Type B pancreatic cell (in vitro differentiated cells): ENCODE measurements at places on chromosomes 12 and 14.
A peak's percentile ranks its signal among the peaks of the same experiment; 100 is the strongest.

- no peak for DNase-seq
Measured at GRCh38 chr12:52318241-52318990, 2.8 kb downstream of the KRT83 start.

GRCh38 chr12:31859232-31859977, 99.8 kb upstream of the RESF1 start:
- no peak for DNase-seq

DNA sequence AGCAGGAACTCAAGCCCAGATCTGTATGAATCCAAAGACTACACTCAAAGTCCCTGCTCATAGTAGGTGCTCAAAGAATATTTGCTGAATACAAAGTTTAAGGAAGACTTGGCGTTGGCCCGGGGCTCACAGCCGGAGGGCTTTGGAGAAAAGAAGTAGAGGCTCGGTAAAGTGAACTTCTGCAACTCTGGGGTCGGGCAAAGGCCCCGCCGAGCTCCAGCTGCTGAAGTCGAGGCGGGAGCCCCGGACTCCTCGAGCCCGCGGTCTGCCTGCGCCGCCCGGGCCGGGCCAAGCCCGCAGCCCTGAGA, 335 bp downstream of the GCN1 start:
- no peak for DNase-seq

DNA sequence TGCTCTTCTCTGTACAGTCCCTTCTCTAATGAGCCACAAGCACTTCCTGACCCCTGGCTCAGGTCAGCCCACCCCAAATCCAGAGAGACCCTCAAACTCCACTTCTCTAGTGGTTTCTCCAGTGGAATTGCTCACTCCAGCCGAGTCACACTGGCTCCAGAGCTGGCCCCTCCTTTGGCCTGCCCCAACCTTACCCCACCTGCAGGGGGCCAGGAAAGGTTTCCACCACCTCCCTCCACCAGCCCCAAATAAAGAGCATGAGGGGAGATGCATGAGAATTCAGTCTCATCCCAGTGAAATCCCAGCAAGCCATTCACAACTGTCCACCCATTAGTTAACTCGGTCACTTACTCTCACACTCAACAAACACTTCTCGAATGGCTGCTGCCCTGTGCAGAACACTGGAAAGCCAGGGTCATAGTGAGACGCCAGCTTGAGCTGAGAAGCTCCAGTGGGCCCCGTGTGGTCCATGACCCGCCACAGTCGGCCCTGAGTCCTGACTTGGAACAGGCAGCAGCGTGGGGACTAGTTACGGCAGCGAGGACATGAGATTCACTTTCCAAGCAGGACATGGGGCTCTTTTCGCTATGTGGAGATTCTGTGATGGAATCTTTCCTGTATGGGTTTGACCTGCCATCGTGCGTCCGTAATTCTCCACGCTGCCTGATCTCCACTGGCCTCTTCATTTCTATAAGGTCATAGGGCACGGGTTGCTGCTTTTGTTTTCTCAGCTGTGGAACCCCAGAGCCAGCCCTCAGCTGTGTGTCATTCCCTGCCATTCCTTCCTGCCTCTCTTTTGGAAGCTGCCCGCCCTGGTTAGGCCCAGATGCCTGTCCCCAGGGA, 44.2 kb downstream of the SLC6A12 start:
- DNase-seq = no peak

DNA sequence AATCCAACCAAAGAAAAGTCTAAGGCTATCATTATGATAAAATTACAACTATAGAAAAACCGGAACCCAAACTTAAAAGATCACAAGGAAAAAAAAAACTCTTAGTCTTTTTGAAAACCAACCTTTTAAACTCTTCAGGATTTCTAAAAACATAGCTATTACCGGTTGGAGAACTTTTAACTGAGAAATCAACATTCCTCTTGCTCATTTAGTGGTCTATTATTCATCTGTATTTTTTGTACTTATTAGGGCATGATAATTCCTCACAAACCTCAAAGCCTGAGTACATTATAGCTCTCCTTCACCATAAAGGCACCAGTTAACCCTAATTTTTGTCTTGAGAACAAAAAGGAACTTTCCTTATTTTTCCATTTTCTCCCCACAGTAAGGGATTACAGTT, 10.4 kb downstream of the LUM start:
- DNase-seq = no peak

DNA sequence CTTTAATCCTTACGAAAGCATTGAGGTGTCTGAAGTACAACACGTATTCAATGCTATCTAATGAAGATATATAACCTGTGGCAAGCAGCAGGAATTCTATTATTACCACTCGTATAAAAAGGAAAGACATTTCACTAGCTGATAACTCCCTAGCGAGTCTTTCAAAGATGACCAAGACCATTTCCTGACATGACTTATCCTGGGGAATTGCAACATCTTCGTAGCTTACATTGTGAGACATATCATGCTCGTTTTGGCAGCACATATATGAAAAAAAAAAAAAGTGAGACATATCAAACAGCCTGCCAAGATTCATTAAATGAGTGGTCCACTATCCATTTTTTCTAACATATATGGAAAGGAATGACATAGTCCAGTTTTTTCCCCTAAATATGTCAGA, 337.0 kb downstream of the FSCB start:
- no peak for DNase-seq

- DNase-seq = no peak
Measured at GRCh38 chr14:74929242-74929641, 6.2 kb upstream of the RPS6KL1 start.

DNA sequence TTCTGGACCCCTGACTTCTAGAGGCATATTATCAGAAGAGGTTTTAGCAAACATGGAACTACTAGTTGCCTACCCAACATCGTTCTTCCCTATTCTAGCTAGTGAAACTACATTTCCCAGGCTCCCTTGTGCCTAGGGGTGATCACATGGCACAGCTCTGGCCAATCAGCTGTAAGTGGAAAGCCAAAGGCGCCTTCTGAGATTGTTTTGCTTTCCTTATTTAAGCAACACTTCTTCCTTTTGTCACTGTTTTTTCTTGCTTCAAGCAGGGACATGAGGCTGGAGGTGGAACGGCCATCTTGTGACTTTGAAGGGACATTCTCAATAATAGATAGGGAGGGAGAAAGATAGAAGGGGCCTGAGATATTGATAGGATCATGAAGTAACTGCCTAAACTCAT, 136.7 kb downstream of the ZNF664 start:
- no peak for DNase-seq

- no peak for DNase-seq
Measured at GRCh38 chr12:6165395-6165794, 34.8 kb upstream of the CD9 start.

DNA sequence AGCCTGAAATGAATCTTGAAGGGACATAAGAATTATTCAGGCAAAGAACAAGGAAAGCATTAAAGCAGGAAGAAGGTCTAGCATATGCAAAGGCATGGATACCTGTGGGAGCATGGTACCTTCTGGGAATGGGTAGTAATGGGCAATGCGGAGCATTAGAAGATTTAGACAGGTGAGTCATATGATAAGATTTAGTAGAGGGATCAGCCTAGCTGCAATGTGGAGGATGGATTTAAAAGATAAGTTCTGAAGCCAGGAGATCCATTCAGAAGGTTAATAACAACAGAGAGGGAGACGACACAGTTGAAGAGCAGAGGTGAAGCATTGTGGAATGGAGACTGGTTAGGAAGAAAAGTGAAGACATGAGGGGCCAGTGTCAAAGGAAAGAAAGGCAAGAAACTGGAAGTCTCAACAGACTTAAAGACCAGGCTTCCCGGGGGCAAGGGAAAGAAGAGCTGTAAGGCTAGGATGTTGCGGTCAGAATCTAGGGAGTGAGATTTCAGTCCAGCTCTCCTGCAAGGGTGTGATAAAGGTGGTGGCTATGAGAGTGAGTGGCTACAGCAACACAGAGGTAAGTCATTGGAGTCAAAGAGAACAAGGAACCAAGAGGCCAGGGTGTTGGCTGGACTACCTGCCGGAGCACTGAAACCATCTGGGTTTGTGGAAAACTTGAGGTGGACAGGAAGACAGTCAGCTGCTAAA, 5.6 kb upstream of the STAT6 start:
- no peak for DNase-seq

GRCh38 chr14:100728962-100729361, 2.3 kb downstream of the DLK1 start:
- DNase-seq = no peak

DNA sequence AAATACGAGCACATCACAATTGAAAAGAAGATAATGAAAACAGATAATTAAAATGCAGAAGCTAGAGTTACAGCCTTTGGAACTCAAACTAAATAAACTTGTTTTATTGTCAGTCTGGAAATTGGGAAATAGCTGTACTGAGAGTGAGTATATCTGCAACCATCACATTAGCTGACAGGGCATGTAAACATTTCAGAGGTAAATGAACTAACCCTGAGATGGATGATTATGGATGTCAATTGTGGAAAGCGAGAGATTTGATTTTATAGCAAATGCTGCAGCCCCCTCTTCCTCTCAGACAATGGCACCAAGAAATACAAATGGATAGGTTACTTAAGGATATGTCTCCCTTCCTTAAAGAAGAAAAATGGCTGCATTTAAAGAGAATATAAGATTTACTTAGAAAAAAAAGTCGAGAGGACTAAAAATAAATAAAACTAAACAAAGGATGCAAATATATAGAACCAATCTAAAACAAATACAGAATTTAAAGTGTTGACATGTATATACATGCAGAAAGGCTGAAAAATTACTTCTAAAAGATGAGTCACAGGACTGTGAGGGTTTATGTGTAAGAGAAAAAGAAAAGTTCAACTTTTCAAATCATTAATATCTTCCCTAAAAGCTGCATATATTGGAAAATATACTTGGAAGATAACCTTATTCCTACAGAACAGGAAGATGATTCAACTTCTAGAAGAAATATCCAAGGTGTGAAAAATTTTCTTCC, 120.3 kb upstream of the FLRT2 start:
- DNase-seq = no peak

- peak; percentile 86 for DNase-seq
Measured at GRCh38 chr12:15910864-15911721, at the start of gene DERA. Gene DERA (plus strand): TSS chr12:15911332. CDS start chr12:15911384, 52 bp downstream.

GRCh38 chr12:24803430-24804245, 145.3 kb downstream of the BCAT1 start:
- no peak for DNase-seq

DNA sequence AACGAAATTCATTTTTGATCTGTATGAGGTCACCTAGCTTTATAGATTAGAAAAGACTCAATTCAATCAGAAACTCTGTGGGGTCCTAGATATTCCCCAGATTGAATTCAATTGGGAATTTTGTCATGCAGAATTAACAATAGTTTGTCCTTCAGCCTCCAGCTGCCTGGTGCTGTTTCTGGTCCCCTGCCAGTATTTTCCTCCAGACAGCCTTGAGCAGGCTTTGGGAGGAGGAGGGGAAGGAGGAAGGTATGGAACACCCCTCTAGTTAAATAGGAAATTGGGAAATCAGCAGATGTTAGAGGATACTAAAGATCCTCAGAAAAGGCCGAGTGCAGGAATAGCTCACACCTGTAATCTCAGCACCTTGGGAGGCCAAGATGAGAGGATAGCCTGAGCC, 10.6 kb downstream of the GRIP1 start:
- DNase-seq = no peak
